ENCODE measurements at places on chromosomes 5 and 9.

GRCh38 chr5:66974256-66974655, 222.3 kb downstream of the CD180 start:
- DNase-seq = no peak

DNA sequence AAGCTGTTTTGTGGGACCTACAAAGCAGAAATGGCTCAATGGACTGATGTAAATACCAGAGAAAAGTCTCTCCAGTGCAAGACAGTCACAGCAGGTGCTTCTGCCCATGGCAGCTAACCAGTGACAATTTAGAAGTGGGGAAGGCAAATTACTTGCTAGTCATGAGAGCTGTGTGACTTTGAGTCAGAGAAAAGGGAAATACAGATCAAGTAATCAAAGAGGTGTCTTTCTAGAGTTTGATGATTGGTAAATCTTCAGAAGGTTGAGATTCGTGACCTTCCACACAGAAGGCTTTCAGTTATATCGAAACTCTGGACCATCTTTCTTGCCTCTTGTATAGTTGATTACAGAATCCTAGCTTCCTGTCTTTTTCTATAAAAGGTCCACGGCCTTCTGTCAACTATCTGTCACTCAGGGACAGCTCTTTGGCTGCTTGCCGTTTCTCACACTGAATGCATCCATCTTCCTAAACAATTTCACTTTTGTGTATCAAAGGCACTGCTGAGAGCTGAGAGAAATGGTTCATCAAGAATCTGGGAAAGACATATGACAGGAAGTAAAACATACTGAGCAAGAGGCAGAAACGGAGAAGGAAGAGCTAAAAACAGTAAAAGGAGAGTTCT, 993.9 kb upstream of the ACO1 start:
- no peak for DNase-seq

GRCh38 chr5:10576790-10577189, 12.9 kb downstream of the ANKRD33B start:
- no peak for DNase-seq

DNA sequence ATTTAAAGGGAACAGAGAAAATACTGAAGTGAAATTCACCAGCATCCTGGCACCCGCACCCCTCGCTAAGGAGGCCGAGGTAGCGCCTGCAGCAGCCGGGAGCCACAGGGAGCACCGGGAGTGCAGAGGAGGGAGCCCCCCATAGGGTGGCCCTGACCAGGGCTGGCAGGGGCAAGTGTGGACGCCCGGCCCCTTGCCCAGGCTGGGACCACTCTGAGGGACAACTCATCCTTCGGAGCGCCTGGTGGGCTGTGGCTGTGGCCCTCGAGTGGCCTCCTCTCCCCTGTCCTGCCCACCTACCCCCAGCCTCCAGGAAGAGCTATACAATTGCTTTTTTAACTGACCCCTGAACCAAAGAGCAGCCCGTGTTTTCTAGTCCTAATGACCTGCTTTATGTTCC, 47.0 kb downstream of the PLEKHG4B start:
- no peak for DNase-seq

- no peak for DNase-seq
Measured at GRCh38 chr9:119272500-119273211, 96.6 kb downstream of the BRINP1 start.

- DNase-seq = no peak
Measured at GRCh38 chr5:93296338-93296737, 284.7 kb downstream of the NR2F1-AS1 start.

DNA sequence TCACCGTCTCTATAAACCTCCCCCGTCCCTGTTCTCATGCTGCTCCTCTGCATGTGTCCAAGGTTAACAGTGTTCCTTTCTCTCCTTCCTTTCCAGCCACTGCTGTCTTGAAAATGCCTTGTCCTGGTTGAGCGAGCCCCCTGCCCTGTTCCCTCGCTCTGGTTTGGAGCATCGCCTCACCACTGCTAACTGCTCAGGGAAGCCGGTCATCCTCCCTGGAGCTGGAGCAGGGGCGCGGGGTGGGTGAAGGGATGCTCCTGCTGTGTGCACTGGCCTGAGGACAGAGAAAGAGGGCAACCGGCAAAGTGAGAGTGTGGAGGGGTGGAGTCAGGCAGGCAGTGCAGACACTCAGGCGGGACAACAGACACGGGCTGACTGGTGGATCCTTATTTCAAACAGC, 19.4 kb downstream of the UBE2QL1 start:
- no peak for DNase-seq

GRCh38 chr9:3658964-3659363, 133.2 kb upstream of the RFX3 start:
- no peak for DNase-seq

DNA sequence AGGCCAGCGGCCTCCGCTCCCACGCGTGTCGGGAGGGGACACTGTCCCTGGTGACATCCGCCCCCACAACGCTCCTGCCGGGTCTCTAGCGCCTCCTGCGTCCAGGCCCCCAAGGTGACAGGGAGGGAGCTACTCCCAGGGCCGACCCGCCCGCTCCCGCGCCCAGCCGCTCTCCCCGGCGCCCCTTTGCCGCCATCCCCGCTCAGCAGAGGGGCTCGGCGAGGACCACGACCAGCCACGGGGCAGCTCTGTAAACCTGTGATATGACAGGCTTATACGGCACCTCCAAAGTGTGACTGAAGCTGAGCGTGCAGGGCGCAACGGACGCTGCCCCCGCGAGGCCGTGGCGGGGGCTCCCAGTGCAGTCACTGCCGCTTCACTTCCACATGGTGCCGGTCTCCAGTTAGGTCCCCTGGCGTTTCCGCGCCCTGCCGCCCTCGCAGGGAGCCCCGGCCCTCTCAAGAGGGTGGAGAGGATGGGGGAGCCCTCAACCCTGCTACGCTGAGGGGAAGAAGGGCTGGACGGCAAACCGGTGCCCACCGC, 978 bp upstream of the ADCY2 start:
- no peak for DNase-seq

GRCh38 chr9:93536874-93537273, 39.5 kb upstream of the PHF2 start:
- DNase-seq = no peak

DNA sequence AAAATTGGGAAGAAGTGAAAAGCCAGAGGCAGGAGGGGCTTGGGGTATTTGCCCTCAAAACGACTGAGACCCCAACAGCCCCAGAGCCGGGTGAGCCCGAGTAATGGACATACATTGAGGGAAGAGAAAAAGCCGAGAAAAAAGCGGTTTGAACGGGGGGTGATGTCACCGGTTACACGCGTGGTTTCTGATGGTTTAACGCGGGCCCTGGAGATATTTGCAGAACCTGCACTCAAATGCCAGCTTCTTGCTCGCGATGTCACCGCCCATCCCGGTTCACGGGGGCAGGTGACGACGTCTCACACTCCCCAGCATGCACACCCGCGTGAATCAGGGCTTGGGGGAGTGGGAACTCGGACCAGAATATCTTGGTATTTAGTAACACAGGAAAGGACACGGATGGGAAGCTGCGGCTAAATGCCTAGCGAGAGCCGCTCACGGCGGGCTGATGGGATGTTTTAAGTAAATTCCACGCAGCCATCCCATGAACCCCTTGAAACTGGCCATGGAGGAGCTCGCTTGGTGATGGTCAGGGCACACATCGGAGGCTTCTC, 102.0 kb upstream of the RAPGEF1 start:
- DNase-seq = no peak

DNA sequence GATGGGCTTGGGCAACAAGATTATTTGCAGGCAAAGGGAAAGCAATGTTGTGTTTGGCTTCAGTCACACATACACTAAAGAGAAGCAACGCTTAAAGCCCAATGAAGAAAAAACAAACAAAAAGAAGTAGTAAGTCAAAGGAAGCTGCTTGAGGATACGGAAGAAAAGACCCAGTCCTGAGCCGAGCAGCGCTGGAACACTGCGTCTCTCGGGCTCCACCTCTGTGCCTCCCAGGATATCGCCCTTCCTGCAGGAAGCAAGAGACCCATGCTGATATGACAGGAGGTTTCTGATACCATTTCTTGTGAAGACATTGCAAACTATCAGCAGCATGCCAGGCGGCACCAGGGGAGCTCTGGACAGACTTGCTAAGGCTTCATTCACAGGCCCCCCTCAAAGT, 9.9 kb downstream of the GNAQ start:
- DNase-seq = no peak

DNA sequence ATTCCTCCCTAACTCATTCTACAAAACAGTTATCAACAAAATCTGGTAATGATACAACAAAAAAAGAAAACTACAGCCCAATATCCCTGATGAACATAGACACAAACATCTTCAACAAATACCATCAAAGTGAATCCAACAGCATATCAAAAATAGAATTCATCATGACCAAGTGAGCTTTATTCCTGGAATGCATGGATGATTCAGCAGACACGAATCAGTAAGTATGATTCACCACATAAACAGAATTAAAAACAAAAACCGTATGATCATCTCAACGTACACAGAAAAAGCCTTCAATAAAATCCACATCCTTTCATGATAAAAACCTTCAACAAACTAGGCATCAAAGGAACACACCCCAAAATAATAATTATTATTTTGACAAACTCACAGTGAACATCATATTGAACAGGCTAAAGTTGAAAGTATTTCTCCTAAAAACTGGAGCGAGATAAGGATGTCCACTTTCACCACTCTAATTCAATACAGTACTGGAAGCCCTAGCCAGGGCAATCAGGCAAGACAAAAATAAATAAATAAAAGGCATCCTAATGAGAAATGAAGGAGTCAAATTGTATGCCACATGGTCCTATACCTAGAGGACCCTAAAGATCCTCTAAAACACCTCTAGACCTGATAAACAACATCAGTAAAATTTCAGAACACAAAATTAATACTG, 305.1 kb upstream of the RGMB start:
- no peak for DNase-seq

GRCh38 chr5:110179321-110179720, 489.6 kb downstream of the MAN2A1 start:
- DNase-seq = no peak

GRCh38 chr9:125997196-125997823, 250.1 kb downstream of the PBX3 start:
- no peak for DNase-seq

DNA sequence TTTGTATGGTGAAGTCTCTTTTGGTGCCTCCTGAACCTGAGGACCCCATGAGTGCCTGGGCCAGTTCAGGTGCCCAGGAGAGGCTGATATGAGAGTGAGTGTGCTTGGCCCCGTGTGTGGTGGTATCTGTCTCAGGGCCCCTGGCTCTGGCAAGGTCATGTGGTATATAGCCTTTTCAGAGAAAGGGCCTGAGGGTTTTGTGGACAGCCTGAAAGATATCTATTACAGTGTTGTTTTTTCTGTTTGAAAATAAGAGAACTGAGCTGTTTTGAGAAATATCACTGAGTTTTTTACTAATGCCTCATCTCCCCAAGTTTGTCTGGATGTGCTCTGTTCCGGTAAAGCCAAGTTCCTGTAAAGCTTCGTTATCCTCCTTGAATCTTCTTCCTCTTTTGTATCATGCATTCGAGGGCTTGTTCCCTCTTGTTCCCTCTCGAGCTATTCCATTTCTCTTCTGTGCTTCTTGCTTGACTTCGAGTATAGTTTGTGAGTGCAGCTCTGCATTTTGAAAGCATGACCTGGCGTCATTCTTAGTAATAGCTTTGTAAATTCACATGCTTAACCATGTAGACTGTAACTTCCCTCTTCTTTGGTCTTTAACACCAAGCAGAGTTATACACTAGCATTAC, 122.3 kb downstream of the MAST4 start:
- no peak for DNase-seq

- no peak for DNase-seq
Measured at GRCh38 chr5:74063821-74064220, 437.8 kb downstream of the ARHGEF28 start.

GRCh38 chr9:109176386-109176785, 9.3 kb upstream of the FRRS1L start:
- no peak for DNase-seq

DNA sequence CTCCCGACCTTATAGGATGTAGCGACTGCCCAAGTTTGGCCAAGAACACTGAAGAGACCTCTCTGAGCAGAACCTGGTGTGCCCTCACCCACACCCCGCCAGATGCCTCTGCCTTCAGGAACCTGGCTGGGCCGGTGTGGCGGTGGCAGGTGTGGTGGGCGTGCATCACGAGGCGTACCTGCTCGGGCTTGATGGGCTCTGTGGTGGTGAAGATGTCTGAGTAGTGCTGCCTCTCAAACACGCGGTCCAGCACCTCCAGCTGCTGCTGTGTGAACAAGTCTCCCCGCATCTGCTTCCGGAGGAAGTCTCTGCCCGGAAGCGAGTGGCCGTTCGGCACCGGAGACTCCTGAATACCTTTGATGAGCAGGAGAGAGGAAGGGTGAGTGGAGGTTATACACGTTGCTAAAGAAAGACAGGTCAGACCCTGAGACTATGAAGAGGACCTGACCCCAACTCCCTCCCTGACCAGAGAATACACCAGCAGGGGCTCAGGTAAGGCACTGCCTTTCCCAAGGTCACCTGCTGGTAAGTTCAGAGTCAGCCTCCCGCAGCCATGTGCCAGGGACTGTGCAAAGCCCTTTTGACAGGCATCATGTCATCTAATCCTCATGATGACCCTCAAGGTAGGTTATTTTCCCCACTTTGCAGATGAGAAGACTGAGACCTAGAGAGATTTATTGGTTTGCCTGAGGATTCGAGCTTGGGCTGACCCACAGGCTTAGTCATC, 67.5 kb downstream of the PAX5 start:
- DNase-seq = no peak

- DNase-seq = no peak
Measured at GRCh38 chr5:122415030-122415800, 103.2 kb downstream of the SNCAIP start.

DNA sequence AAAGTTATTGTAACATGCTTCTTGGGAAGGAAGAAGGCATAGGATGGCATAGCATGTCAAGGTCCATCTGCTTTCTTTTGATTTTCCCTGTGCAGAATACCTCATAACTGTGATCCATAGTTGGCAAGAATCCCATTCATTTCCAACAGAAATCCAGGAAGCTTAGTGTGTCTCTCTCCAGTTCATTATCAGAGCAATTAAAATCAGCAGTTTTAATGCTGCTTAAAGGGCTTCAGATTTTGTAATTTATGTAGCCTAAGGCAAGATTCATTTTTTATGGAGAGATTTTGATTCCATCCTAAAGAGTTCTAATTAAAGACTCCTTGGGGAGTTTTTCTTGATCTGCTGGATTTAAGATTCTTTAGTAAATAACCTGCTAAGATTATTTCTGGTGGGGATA, 560.1 kb downstream of the PDE4D start:
- DNase-seq = no peak

Data from stimulated activated effector memory CD8-positive, alpha-beta T cell treated with anti-CD3 and anti-CD28 coated beads, Interleukin-12 subunit alpha, Interleukin-12 subunit beta, amount 100 ng/mL, for 72 hours (primary cell).